A549 treated with CORT108297 at 1 μM for 4 hours (cell line): ENCODE measurements at places on chromosomes 1 and 21. TPM values are rescaled to one million over a fixed set of nuclear protein-coding genes. Genes with fewer than 3 reads are reported as not detected.

The NR1I3 gene
- 0.06 to 0.15 TPM (median 0.08 TPM) in 3 of 5 replicates, not detected in the others for total RNA-seq

The PIK3R3 gene
- 0.81 to 1.1 TPM (median 0.85 TPM) in 5 replicates for total RNA-seq

The PROK1 gene
- total RNA-seq = not detected in 5 replicates

The COL6A1 gene
- 15.9 to 22.6 TPM (median 19.6 TPM) in 5 replicates for total RNA-seq

The OR13G1 gene
- total RNA-seq = not detected in 5 replicates

The RUSC1 gene
- 39.2 to 60.5 TPM (median 58.5 TPM) in 5 replicates for total RNA-seq

The CXADR gene
- total RNA-seq = 7.4 to 9.7 TPM (median 8.6 TPM) in 5 replicates

The CLDN17 gene
- total RNA-seq = not detected in 5 replicates

The EIF4G3 gene
- total RNA-seq = 16.8 to 22.9 TPM (median 20.4 TPM) in 5 replicates

The SH2D5 gene
- 12.7 to 18.8 TPM (median 17.1 TPM) in 5 replicates for total RNA-seq

The PLA2G2C gene
- not detected in 5 replicates for total RNA-seq

The CD84 gene
- total RNA-seq = not detected in 5 replicates

The FCMR gene
- 3.3 to 6.3 TPM (median 4.9 TPM) in 5 replicates for total RNA-seq

The CYP4A22 gene
- not detected in 5 replicates for total RNA-seq

The MYOG gene
- not detected in 5 replicates for total RNA-seq

The TARBP1 gene
- 12.2 to 15.7 TPM (median 12.7 TPM) in 5 replicates for total RNA-seq

The DYNLT5 gene
- total RNA-seq = not detected in 5 replicates

The GBP6 gene
- total RNA-seq = not detected in 5 replicates

The C1orf226 gene
- total RNA-seq = 0.50 to 0.85 TPM (median 0.74 TPM) in 5 replicates

The CA14 gene
- total RNA-seq = not detected in 5 replicates

The RAP1GAP gene
- 9.9 to 13.5 TPM (median 12.8 TPM) in 5 replicates for total RNA-seq

The GPR52 gene
- not detected in 5 replicates for total RNA-seq

The LCE1E gene
- total RNA-seq = 0.31 TPM in 1 of 5 replicates, not detected in the others

The LORICRIN gene
- total RNA-seq = not detected in 5 replicates

The ST6GALNAC5 gene
- 0.03 to 0.10 TPM in 2 of 5 replicates, not detected in the others for total RNA-seq

The LRRC39 gene
- 0.07 to 0.15 TPM (median 0.11 TPM) in 4 of 5 replicates, not detected in the other for total RNA-seq

The PI4KB gene
- total RNA-seq = 24.1 to 27.9 TPM (median 26.2 TPM) in 5 replicates

The MCL1 gene
- 143 to 184 TPM (median 169 TPM) in 5 replicates for total RNA-seq

The WNT9A gene
- total RNA-seq = 6.5 to 10.7 TPM (median 8.7 TPM) in 5 replicates

The CLCA4 gene
- not detected in 5 replicates for total RNA-seq

The LCE6A gene
- total RNA-seq = not detected in 5 replicates

The PRAMEF33 gene
- total RNA-seq = not detected in 5 replicates

The NBL1 gene
- total RNA-seq = 26.7 to 50.5 TPM (median 41.4 TPM) in 5 replicates

The RAVER2 gene
- total RNA-seq = 4.3 to 5.2 TPM (median 4.8 TPM) in 5 replicates

The LCE1C gene
- not detected in 5 replicates for total RNA-seq

The LIN28A gene
- 0.03 TPM in 1 of 5 replicates, not detected in the others for total RNA-seq

The TEDDM1 gene
- total RNA-seq = not detected in 5 replicates

The OR2T2 gene
- not detected in 5 replicates for total RNA-seq

The NHLH1 gene
- 0.23 to 0.74 TPM (median 0.37 TPM) in 5 replicates for total RNA-seq

The TNFSF4 gene
- total RNA-seq = 0.03 to 0.04 TPM (median 0.03 TPM) in 3 of 5 replicates, not detected in the others

The JAM2 gene
- 0.03 TPM in 1 of 5 replicates, not detected in the others for total RNA-seq

The NBPF12 gene
- 5.3 to 6.7 TPM (median 6.2 TPM) in 5 replicates for total RNA-seq

The SPRR3 gene
- not detected in 5 replicates for total RNA-seq

The FAM151A gene
- 0.05 TPM in 1 of 5 replicates, not detected in the others for total RNA-seq

The RPS6KA1 gene
- 15.2 to 18.2 TPM (median 16.7 TPM) in 5 replicates for total RNA-seq

The ACTN2 gene
- 0.03 to 0.14 TPM (median 0.07 TPM) in 4 of 5 replicates, not detected in the other for total RNA-seq

The CCDC181 gene
- 0.06 to 0.24 TPM (median 0.10 TPM) in 5 replicates for total RNA-seq

The CHD5 gene
- 0.76 to 1.3 TPM (median 0.83 TPM) in 5 replicates for total RNA-seq

The B4GALT2 gene
- 46.6 to 71.8 TPM (median 68.6 TPM) in 5 replicates for total RNA-seq

The BMP8B gene
- total RNA-seq = 3.5 to 4.9 TPM (median 4.5 TPM) in 5 replicates

The COL16A1 gene
- 3.6 to 7.1 TPM (median 5.4 TPM) in 5 replicates for total RNA-seq
